ENCODE measurements at places on chromosomes 11 and 22. TPM values are rescaled to one million over a fixed set of nuclear protein-coding genes. Genes with fewer than 3 reads are reported as not detected.

GRCh38 chr11:44250421-44250820 is 59.5 kb downstream of the ALX4 start:
- no peak for DNase-seq

GRCh38 chr11:65115361-65116082 is 2.0 kb downstream of the ZNHIT2 start:
- DNase-seq = peak; percentile 12

The E2F8 gene
- 0.69 TPM for total RNA-seq

- DNase-seq = no peak
Measured at GRCh38 chr11:36409152-36409816, 100.8 kb downstream of the TRAF6 start.

- DNase-seq = no peak
Measured at GRCh38 chr11:76408171-76408965, 27.2 kb downstream of the GVQW3 start.

GRCh38 chr11:96483374-96483955 is 93.7 kb downstream of the JRKL start:
- no peak for DNase-seq

The TMEM132A gene
- total RNA-seq = 51.3 TPM

DNA sequence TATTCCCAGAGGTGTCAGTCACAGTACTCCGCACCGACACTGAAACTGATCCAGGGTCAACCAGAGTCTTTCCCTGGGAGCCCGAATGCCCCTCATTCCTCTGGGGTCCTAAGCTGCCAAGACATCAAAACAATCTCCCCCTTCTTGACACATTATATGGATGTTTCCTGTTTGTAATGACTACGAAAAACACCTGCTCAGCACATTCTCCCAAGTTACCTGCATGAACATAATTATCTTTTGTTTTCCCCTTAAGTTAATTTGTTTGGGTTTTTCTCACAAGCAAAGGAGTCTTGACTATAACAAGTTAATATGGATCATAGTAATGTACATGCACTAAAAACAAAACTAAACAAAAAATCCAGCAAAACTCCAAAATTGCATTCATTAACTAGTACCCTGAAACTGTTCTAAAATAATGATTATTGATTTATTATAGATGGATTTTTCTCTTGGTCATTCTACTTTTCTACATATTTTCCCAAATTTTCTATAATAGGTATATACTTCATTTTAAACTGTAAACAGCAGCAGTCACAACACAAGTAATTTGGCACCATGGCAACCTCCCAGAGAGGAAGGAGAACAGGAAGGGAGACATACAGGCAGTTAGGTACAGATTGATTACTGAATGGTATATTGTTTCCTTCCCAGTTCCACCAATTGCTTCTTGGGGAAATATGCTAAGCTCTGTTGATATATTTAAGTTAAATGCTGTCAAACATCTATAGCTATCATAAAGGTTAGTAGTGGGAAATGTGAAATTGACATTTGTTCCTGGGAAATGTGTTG is 631.5 kb downstream of the METTL15 start:
- no peak for DNase-seq

DNA sequence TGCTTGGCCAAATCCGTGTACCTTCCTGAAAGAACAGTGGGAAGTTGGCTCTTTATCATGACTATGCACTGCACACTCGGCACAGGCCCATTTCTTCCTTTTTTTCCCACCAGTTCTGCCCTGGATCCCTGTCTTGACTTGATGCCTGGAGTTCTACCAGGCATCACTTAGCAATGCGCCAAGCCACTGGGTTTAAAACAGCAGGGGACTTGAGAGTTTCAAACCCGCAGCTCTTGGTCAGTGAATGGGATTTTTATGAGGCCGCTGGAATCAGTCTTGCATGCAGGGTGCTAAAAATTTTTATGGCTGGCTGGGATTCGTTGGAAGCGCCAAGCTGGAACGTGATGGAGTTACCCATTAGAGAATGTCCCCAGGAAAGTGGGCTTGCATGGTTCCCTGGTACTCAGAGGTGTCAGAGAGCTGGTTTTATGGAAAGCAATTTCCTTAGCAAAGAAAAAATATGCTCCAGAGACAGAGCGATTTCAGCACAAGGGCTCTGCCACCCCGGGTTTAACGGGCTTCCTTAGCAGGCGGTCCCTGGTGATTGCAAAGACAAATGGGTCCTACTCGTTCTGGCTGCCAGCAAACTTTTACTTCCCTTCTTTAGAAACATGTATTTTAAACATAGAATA is 432.9 kb downstream of the TENM4 start:
- no peak for DNase-seq

GRCh38 chr11:25298450-25298849 is 801.6 kb downstream of the LUZP2 start:
- no peak for DNase-seq

DNA sequence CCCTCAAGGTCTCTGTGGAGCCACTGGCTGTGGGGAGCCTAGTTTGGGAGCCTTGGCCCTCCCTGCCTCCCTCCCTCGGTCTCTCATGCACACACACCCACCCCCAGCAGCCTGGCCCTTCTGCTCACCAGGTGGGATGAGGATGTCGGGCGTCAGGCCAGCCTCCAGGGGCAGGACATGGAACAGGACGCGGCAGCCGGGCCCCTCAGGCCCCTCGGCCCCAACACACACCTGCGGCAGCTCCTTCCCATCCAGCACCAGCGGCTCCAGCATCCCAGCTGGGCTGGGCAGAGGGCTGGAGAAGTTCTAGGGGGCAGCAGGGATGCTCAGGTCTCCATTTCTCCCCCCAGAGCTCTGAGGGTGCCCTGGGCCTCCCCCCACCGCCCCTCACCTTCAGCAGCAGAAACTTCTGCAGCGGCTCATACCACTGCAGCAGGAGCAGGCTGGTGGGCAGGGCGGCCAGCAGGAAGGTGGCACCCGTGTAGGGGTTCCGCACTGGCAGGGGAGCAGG is 11.2 kb downstream of the MAP4K2 start:
- DNase-seq = peak; percentile 14

GRCh38 chr11:78417175-78417887 is at the start of gene GAB2:
Gene GAB2 (minus strand): TSS chr11:78417820. CDS start chr11:78417720, 100 bp downstream.
- no peak for DNase-seq

DNA sequence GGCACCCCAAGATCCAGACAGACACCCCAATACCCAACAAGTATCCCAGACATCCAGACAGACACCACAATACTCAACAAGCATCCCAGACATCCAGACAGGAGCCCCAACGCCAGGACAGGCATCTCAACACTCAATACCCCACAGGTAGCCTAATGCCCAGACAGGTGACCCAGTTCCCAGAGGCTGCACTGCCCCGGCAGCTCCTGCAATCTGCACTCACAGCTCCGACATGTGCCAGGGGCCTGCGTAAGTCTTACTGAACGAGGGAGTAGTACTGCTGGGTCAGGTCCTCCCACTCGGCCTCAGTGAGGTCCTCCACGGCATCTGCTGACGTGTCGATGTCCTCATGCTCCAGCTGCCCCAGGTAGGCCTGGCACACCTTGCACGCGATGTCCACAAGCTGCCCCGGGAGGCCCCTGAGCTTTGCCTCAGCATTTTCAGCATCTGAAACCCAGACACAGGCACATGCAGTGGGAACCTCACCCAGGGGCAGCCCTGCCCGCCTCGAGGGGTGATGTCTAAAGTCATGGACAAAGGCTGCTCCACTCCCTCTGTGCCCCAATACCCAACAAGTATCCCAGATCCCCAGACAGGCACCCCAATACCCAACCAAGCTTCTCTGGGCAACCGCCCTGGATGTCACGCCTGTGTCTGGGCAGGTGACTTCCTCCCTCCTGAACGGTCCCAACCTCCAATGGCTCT is 16.6 kb downstream of the TTLL8 start:
- no peak for DNase-seq

- peak; percentile 98 for DNase-seq
Measured at GRCh38 chr11:2888266-2888968, 2.8 kb upstream of the CDKN1C start.

- no peak for DNase-seq
Measured at GRCh38 chr11:1523779-1524178, 37.2 kb upstream of the MOB2 start.

- no peak for DNase-seq
Measured at GRCh38 chr22:27004434-27004833, 347.0 kb downstream of the MIAT start.

- DNase-seq = no peak
Measured at GRCh38 chr22:27022274-27022895, 365.0 kb downstream of the MIAT start.

GRCh38 chr11:18495271-18495670 is 31.5 kb downstream of the TSG101 start:
- DNase-seq = no peak

The DUSP8 gene
- total RNA-seq = 6.3 TPM

The ANGPTL5 gene
- total RNA-seq = 0.06 TPM

DNA sequence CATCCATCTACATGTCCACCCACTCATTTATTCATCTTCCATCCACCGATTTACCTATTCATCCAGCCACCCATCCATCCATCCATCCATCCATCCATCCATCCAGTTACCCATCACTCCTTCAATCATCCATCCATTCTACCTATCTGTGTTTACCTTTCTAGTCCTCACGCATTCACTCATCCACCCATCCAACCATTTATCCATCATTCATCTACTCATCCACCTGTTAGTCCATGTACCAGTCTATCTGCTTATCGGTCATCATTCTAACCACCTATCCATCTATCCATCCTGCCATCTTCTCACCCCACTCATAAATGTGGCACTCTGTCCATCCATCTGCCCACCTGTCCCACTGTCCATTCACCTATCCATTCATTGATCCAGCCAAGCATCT is 21.9 kb upstream of the MYEOV start:
- no peak for DNase-seq
